NCI-H1417 (cell line): ENCODE measurements at places on chromosomes 2 and 18.
A peak's percentile ranks its signal among the peaks of the same experiment; 100 is the strongest.

- DNase-seq = no peak
Measured at GRCh38 chr2:219274361-219274921, 4.7 kb upstream of the DNAJB2 start.

DNA sequence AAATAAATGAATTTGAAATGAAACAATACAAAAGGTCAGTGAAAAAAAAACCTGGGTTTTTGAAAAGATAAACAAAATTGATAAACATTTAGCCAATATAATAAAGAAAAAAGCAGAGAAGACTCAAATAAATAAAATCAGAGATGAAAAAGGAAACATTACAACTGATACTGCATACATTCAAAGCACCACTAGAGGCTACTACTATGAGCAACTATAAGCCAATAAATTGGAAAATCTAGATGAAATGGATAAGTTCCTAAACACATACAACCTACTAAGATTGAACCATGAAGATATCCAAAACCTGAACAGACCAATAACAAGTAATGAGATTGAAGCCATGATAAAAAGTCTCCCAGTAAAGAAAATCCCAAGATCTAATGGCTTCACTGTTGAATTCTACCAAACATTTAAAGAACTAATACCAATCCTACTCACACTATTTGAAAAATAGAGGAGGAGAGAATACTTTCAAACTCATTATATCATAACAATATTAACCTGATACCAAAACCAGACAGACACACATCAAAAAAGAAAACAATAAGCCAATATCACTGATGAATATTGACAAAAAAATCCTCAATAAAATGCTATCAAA lies 80.8 kb upstream of the CERS6 start:
- DNase-seq = no peak

DNA sequence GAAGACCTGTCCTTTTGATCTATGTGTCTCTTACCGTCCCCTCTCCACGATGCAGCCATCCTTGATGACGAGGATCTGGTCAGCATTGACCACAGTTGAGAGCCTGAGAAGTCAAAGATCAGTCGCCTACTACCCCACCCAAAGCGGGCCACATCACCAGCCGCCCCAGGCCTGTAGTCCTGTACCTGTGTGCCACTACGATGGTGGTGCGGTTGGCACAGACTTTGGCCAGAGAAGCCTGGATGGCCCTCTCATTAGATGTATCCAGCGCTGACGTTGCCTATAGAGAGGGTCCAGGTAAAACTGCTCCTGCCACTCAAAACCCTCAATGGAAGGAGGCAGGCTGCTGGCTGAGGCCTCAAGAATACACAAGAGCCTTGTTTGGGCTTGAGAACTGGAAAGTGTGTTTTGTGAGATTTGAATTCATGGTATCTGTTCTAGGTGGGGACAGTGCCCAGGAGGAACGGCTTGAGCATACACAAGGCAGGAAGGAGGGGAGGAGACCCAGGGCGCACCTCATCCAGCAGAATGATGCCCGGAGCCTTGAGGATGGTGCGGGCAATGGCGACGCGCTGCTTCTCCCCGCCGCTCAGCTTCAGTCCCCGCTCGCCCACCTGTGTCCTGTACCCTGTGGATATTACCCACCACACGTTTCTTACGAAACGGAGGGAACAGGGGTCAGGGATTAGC lies 3.8 kb downstream of the ZFAND2B start:
- no peak for DNase-seq

GRCh38 chr2:181398000-181398399 lies 59.2 kb upstream of the ITGA4 start:
- no peak for DNase-seq

DNA sequence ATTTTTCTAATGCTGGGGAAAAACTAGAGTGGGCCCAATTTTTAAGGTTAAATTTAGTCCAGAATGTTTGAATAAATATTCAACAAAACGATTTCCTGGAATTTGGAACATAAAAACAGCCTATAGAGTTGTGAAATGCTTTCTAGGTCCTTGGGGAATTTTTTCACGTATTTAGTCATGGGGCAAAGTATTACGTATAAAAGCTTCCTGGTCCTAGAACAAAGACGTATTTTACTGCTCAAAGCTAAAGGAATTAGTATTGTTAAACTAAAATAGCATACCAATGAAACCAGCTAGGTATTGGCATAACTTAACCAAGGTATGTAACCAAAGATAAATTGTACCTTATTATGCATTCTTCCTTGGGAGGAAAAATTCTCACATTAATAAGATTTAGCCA lies 1.6 kb downstream of the SESTD1 start:
- DNase-seq = no peak

- DNase-seq = no peak
Measured at GRCh38 chr18:60873708-60874107, 459.5 kb upstream of the CDH20 start.

DNA sequence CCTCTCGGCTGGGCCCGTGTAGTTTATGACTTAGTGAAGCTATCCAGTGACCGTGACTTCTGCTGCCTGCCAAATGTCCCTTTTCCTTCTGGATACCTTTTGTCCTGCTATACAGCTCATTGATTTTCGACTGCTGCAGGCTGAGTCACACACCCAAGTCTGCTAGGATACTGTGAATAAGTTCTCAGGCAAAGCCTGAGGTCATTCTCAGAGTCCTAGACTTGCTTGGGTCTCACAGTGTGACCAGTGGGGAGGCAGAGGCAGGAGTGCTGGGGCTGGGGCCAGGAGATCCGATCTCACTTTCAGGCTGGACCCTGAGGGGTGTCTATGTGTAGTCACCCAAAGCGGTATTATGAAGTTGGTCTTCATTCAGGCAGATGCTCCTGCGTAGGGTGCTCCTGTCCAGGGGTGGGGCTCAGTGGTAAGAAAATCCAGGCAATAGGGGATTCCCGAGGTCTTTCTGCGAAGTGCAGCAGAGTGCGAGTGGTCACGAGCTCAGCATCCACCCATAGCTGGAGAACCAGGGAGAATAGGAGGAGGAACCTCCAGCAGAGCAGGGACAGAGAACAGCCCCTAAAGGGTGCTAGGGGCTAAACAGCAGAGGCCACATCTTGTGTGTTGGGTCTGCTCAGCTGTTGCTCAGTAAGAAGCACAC lies 268.6 kb upstream of the NCKAP5 start:
- DNase-seq = no peak

DNA sequence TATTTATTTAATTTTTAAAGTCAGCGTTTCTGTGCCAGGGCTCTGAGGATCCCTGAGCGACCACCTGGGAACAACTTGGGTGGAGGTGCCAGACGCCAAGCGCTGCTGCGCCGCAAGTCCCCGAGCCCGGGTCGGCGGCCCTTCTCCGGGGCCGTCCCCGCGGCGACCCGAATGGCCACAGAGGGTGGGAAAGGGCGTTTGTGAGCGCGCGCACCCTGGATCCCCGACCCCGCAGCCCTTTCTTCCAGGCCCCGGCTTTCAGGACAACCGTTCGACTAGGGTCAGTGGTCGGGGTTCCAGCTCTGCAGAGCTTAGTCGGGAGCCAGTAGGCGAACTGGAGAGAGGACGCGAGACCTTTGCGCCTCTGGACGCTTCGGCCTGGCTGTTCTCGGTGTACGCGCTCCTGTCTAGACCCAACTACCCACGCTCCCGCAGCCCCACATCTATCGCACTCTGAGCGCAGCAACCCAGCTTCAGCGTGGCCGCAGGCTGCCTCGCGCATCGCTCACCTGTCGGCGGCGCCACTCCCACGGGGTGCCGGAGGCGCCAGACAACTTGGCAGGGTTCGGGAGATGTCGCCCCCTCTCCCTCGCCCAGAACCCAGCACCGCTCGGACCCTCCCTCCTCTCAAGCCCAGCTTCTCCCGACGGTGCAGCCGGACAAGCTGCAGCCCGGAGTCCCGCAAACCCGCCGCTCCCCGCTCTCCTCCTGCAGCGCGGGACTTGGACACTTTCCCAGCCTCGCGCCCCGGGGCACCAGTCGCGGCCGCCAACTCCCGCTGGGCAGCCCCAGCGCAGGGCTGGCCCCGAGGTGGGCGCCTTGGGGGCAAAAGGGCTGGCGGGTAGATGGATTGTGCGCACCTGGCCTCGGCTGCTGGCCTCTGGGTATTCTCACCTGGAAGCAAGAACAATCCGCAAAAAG lies 758 bp downstream of the LYPD1 start:
- peak; percentile 55 for DNase-seq

DNA sequence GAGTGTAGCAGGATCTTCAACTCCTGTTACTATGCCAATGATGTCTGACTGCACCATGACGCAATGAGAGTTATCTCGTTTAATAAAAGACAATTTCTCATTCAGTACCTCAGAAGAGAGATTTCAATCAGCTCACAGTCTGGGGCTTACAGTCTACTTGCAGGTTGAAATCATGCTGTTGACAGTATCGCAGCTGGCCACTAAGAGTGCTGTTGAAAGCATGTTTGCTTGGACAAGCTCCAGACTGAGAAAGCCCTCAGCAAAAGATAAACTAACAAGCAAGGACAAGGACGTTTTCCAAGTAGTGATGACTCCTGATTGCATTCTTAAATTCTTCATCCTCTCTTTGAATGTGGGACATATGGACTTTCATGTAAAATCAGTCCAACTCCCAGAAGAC lies 145.2 kb upstream of the SYT4 start:
- no peak for DNase-seq

DNA sequence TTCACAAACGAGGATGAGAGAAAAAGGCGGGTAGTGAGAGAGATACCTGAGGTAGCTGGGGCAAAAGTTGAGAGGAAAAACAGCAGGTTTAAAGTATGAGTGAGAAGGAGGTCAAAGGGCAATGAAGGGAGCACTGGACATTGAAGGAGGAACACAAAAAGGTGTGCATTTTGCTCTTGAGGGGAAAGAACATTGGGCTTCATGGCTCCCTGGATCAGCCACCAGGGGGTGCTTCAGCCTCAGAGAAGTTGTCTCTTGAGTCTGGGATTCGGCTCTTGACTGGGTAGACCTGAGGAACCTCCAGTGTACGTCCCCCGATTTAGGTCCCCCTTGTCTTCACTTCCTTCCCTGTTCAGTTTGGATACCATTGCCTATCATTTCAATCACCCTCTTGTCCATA lies 128.5 kb downstream of the RAPGEF4 start:
- peak; percentile 4 for DNase-seq

DNA sequence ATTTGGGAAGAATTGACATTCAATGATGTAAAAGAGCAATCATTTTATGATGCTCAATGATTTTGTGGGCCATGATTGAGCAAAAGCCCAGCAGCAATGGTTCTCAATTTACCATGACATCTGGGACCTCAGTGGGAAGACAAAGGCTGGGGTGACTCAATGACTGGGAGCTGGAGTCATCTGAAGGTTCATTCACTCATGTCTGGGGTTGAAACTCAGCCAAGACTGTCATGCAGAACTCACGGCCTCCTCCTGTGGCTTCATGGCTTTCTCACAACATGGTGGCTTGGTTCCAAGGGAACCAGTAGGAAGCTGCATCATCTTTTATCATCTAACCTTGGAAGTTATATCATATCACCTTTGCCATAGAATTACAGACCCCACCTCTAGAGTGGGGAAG lies 45.1 kb upstream of the CD226 start:
- no peak for DNase-seq

DNA sequence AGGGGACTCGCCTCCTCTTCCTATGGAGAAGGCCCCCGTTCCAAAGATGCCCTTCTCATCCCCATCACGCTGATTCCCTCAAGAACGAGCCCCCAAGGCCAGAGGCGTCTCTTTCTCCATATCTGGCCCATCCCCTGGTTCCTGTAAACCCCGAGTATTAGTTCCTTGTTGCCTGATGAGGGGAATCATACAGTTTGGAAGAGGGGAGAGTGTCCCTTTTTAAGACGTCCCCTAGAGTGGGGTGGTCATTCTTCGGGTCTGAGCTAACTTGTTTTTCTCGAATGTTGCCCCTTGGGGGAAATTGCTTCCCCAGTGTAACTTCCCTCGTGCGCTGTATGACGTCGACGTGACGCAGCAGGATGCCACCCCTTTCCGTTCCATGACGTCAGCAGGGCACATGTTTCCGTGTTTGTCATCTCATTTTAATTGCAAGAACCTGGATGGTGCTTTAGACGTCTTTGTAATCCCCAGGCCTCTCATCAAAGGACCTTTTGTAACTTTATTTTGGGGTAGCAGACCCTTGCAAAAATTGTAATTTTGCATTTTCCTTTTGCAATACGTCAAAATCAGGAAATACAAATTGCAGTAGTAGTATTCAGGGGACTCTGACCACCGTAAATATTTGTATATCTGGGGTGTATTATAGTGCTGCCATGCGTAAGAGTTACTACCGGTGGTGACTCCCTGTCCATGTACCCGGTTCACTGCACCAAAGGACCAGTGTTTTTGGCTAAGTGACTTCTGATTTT lies 569 bp downstream of the BABAM2 start:
- DNase-seq = peak; percentile 95

- peak; percentile 26 for DNase-seq
Measured at GRCh38 chr2:73203055-73203681, 794 bp downstream of the NOTO start.

DNA sequence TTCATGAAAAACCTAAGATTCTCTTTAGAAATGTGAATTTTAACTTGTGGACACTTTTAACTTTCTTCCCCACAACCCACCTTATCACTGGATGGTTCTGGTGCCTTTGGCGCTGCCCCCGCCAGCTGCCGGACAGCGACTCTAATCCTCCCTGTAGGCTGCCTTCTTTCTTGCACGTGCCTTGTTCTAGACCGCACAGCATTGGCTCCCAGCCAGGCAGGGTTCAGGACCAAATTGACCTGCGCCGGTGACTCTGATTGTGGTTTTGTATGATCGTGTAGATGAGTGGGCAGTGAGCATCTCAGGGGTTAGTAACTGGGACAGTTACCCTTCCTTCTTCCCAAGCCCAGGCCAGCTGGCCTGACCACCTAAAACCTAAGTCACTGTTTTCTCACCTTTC lies 106.8 kb downstream of the ASAP2 start:
- no peak for DNase-seq

- DNase-seq = no peak
Measured at GRCh38 chr18:74514860-74515495, 18.8 kb downstream of the CNDP2 start.

DNA sequence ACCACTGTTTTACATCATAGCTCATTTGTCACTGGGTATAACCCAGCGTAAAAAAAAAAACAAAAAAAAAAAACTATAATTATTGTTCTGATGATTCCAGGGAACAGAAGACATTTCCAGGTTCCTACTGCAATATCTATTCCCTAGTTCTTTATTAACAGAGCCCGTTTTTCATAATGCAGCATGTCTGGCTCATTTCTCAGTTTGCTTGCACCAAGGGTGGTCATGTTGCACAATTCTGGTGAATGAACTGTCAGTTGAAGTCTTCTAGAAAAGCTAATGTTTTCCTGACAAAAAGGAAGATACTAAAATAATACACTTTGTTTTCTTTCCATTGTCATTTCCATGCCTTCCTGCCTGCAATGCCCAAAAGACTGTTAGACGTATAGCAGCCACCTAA lies 180.1 kb downstream of the RDH14 start:
- no peak for DNase-seq

- no peak for DNase-seq
Measured at GRCh38 chr18:36017232-36017631, 44.8 kb downstream of the RMP24 start.

GRCh38 chr2:33108483-33109443 lies 162.0 kb downstream of the LTBP1 start:
- DNase-seq = no peak

- no peak for DNase-seq
Measured at GRCh38 chr18:6561862-6562291, 147.2 kb upstream of the L3MBTL4 start.
